ENCODE measurements at places on chromosomes 1 and 21.

GRCh38 chr1:17618558-17619247 lies 79.2 kb downstream of the ARHGEF10L start:
- DNase-seq: no peak

GRCh38 chr1:212104586-212105325 lies 69.2 kb downstream of the DTL start:
- no peak for DNase-seq

- no peak for DNase-seq
Measured at GRCh38 chr1:156540955-156541354, 31.4 kb downstream of the IQGAP3 start.

DNA sequence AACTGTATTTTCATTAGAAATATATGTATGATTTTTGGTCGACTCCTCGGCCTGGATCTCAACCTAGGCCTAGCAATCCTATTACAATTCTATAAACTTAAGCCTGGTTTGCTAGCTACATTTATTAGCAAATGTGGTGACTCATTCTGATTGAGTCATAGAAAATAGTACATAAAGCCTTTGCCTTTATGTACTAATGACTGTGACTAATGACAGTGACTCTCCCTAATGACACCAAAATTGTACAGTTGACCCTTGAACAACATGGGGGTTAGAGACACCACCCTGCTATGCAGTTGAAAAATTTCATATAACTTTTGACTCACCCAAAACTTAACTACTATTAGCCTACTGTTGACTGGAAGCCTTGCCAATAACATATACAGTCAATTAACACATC lies 78.9 kb downstream of the CLEC20A start:
- DNase-seq: no peak

GRCh38 chr1:93707956-93708355 lies 26.3 kb upstream of the BCAR3 start:
- DNase-seq: peak; percentile 28

DNA sequence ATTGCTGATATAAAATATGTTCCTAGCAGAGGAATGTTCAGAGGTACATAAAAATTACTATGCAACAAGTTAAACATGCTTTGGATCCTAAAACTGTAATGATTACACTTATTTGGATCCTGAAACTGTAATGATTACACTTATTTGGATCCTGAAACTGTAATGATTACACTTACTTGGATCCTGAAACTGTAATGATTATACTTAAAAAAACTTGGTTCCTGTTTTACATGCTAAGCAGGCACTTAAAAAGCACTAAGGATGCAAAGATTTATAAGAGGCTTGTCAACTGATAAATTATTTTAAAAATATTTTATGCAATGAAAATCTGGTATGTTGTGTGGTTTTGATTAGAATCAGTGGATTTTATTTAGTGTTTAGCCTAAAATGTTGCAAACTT lies 47.7 kb downstream of the ZNHIT6 start:
- DNase-seq: no peak

All from activated CD8-positive, alpha-beta T cell treated with anti-CD3 and anti-CD28 coated beads, Interleukin-2, amount 10 ng/mL, durations not matched to agents 7 days and 5 days (primary cell).